NB4 (cell line): ENCODE measurements at places on chromosomes 11 and 22.

- DNase-seq: peak; percentile 86
These were observed 84.0 kb upstream of the CTSC start for GRCh38 chr11:88421530-88421929.

- no peak for DNase-seq
These were observed 148.3 kb upstream of the POU2AF2 start for GRCh38 chr11:111097191-111097590.

DNA sequence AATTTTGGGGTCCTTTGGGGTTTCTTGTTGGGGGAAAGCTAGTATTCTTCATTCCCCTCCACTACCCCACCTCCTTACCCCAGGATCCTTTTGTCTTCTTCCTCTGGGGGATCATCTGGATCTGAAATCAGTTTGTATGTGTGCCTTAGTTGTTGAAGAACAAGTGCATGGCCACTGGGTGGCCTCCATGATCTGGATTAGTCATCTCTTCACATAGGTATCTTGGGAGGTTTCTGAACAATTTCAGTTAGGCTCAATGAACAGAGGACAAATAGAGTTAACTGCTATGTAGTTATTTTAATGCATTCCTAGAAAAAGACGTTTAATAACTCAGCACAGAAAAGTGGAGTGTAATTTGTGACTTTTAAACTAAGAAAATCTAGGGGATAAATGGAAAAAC is 7.1 kb upstream of the VWA5A start:
- peak; percentile 32 for DNase-seq

- no peak for DNase-seq
These were observed 227.6 kb upstream of the PITPNB start for GRCh38 chr22:28146401-28147314.

DNA sequence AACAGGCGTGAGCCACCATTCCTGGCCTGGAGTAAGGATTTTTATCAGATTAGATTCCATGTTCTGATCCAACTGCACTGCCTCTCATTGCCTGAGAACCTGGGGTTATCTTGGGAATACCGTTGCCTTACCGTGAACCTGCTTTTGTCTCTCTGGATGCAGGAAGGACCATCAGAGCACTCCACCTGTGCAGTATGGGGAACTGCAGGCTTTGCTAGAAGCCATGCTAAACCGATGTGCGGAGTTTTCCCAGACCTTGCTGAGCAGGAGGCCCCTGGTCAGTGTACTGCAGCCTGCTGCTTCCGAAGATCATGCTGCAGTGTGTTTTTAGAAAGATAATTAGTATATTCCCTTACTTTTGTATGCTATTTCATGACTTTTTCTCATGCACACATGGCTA is 43.6 kb downstream of the MEI1 start:
- DNase-seq: no peak

DNA sequence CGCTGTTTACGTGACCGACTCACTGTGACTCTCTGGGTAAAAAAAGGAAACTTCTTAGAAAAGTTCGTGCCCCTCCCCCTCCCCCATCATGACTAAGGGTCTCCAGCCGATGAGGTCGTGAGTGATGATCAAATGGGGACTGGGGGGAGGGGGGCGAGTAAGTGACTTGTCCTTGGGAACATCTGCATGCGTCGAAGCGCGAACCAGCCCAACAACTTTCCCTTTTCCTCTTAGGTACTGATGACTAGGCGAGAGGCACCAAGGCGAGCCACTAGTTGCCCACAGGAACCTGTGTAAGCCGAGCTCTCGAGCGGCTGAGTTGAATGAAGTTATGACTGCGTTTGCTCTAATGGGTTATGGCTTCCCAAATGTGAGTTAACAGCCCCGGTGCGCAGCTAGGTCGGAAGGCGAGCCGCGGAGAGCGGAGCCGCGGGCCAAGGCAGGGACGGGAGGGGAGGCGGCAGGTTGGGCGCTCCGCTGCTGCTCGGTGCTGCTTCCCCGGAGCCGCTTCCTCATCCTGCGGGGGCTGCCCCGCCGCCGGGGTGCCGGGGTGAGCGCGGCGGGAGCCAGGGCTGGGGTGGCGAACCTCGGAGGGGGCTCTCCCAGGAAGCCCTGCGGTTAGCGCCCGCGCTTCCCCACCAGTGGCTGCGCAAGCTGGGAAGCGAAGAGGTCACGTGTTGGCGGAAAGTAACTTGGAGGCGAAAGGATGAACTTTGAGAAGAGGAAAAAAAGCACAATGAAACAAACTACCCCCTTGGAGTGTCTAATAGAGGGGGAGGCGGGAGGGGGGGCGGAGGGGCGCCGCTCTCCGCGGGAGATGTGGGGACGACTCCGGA is 22.1 kb upstream of the BDNF start:
- DNase-seq: no peak
